ENCODE measurements at places on chromosomes 1 and 21. TPM values are rescaled to one million over a fixed set of nuclear protein-coding genes. Genes with fewer than 3 reads are reported as not detected.

The RNU1-4 gene
- total RNA-seq, result 6,165 TPM

The PERM1 gene
- not detected for total RNA-seq

The TMEM240 gene
- 1.4 TPM for total RNA-seq

The LAD1 gene
- 0.51 TPM for total RNA-seq

The KPRP gene
- not detected for total RNA-seq

The PLPPR4 gene
- 1.7 TPM for total RNA-seq

- no peak for DNase-seq
Measured at GRCh38 chr1:222784916-222785315, 29.9 kb upstream of the DISP1 start.
